Stimulated activated memory B cell treated with anti-CD40 and anti-IgM and Interleukin-4, amounts not matched to agents 10 μg/mL and 1 μg/mL and 100 μg/mL, for 72 hours (primary cell): ENCODE measurements at places on chromosomes 7 and 10.
A peak's percentile ranks its signal among the peaks of the same experiment; 100 is the strongest.

DNA sequence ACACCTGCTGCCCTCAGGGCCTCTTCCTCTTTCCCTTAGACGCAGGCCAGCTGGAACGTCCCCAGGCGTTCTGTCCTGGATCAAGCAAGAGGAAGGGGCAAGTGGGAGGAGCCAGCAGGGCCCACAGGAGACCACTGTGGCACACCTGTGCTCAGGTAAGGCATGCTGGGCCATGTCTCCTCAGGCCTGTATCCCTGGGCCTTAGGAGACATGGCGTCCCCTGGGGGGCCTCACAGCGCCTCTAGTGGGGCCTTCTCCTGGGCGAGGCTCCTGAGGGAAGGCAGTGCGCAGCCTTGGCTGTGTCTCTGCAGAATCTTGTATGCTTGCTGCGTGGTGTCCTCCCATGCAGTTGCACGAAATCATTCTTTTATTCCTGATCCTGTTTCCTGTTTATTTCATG, 31.3 kb downstream of the ZNF783 start:
- H3K4me1 ChIP-seq: peaks cover 11% of the 10 kb centered on the region
- ATAC-seq: no peak
- no peak overlapping the region for H3K4me3 ChIP-seq

GRCh38 chr10:29703271-29703670, 68.5 kb upstream of the SVIL start:
- H3K4me1 ChIP-seq: no peaks in the 10 kb centered on the region
- H3K36me3 ChIP-seq: no peaks in the 10 kb centered on the region
- H3K27me3 ChIP-seq: no peaks in the 10 kb centered on the region
- H3K27ac ChIP-seq: peak overlapping the region; percentile 28
- H3K4me3 ChIP-seq: no peak overlapping the region

- ATAC-seq: peak; percentile 28
- H3K27ac ChIP-seq: peak overlapping the region; percentile 98
- peaks cover 32% of the 10 kb centered on the region for H3K4me1 ChIP-seq
- no peaks in the 10 kb centered on the region for H3K27me3 ChIP-seq
- H3K4me3 ChIP-seq: peak overlapping the region; percentile 93
Observed at GRCh38 chr7:25124465-25125136, 459 bp downstream of the CYCS start.

DNA sequence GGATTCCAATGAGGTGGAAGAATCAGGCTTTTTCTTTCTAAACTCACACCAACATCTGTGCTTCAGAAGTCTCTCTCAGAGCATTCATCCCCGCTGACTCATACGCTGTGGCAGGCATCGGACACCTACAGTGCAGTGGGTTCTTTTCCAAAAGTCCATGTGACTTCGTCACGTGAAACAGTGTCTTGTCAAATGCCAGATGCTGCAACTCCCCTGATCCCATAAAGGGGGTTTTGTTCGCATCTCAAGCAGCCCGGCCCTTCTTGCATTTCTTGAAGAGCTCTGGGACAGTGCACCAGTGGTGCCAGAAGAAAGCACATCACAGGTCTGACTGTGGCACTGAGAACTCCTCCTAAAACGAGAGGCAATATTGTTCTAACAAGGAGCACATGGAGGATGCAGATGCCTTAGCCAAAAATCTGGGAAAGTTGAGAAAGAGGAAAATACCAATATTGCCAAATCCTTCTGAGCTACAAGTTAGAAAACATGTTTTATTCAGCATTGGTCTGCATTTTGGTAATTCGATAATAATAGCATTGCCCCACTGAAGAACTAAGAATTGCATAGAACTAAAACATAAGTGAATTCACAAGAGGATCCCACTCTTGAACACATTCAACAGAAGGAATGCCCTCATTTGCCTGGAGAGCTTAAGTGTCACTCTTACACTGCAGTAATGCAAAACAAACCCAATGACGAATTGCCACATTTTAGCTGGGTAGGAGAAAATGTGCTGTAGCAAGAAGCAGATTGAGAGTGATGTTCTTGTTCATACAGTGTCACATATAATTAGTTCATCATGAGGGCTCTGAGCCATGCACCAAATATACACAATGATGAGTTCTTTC, 204.4 kb downstream of the CXCL12 start:
- no peaks in the 10 kb centered on the region for H3K4me1 ChIP-seq
- H3K27ac ChIP-seq: no peak overlapping the region
- no peak overlapping the region for H3K4me3 ChIP-seq
- no peak for ATAC-seq

- ATAC-seq: no peak
- no peak overlapping the region for H3K4me3 ChIP-seq
- no peaks in the 10 kb centered on the region for H3K27me3 ChIP-seq
- H3K36me3 ChIP-seq: no peaks in the 10 kb centered on the region
Observed at GRCh38 chr7:132276234-132276630, 300.0 kb downstream of the PLXNA4 start.

GRCh38 chr7:15836041-15836440, 149.6 kb upstream of the MEOX2 start:
- no peak overlapping the region for H3K4me3 ChIP-seq
- H3K36me3 ChIP-seq: no peaks in the 10 kb centered on the region
- no peak for ATAC-seq
- no peaks in the 10 kb centered on the region for H3K4me1 ChIP-seq
- no peaks in the 10 kb centered on the region for H3K27me3 ChIP-seq
- no peak overlapping the region for H3K27ac ChIP-seq

- H3K4me3 ChIP-seq: no peak overlapping the region
- H3K27ac ChIP-seq: no peak overlapping the region
- peaks cover 5% of the 10 kb centered on the region for H3K27me3 ChIP-seq
Observed at GRCh38 chr10:99084161-99084560, 151.5 kb downstream of the HPSE2 start.
